Stimulated activated CD8-positive, alpha-beta memory T cell treated with anti-CD3 and anti-CD28 coated beads, Interleukin-4, amount 100 ng/mL, for 4 hours (primary cell): ENCODE measurements at places on chromosomes 2 and 18.

DNA sequence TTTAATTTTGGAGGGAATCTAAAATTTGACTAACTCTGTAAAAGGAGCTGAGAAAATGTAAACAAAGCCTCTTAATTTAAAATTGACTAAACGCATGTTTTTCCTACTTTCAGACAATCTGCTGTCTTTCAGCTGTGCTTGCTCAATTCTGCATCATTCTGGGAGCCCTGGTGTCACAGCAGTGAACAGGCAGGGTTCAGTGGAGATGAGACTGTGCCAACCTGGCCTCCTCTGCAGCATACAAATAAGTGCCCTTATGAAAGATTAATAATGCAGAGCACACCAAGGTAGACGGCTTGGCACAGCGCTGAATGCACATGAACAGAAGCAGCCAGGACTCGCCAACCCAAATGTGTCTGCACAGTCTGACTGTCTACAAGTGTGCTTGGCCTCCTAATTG lies 222.0 kb upstream of the CHAC2 start:
- no peak for DNase-seq

- no peak for DNase-seq
Observed at GRCh38 chr18:8329186-8329771, 280.0 kb upstream of the RAB12 start.

GRCh38 chr18:2485983-2486382 lies 85.3 kb downstream of the METTL4 start:
- no peak for DNase-seq

DNA sequence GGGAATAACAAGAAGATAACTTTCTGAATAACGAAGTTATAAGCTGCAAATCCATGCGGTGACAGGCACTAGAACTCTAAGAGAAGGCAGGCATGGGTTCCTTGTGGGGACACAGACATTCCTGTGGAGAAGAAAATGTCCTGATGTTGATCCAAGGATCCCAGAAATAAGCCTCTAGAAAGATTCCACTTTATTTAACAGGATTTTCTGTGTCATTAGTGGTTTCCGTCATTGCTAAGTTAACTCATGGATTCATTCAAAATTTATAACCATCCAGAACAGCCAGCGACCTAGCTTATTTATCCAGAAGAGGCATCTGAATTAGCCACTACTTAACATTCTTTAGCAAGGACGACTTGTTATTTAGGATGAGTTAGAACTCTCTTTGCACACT lies 10.0 kb upstream of the CD302 start:
- DNase-seq: no peak

- no peak for DNase-seq
Observed at GRCh38 chr2:191636586-191636985, 41.4 kb upstream of the NABP1 start.

- no peak for DNase-seq
Observed at GRCh38 chr2:157620956-157621355, 7.7 kb downstream of the ACVR1C start.

DNA sequence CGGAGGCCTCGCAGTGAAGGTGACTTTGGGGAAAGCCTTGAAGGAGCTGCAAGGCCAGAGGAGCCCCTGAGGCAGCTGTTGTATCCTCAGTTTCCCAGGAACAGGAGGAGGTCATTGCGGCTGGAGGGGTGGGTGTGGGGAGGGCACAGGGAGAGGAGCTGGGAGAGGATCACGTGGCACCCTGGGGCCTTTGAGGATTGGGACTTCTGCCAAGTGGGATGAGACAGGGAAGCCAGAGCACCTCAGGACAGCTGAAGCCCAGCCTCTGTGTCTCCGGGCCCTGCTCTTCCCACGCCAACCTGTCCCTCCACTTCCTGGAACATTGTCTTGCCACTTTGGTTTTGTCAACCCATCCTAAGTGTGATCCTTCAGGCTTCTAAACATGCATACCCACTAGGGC lies 19.4 kb upstream of the RRM2 start:
- no peak for DNase-seq

DNA sequence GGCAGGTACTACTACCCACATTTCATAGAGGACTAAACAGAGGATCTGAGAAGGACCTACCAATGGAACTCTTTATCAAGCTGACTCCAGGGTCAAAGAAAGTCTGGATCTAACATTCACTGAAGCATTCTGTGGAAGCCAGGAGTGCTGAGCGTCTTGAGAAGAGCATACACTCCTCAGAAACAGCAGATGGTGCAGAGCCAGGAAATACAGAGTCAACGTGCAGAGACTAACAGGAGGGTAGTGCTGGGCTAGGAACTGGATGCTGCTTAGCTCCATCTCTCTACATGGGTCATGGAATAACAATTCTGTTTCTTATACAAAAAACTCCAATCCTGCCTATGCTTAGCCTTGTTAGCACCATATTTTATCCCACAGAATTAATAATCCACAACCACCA lies 5.5 kb upstream of the SERTAD2 start:
- DNase-seq: no peak
